Muscle of leg (tissue), 16 donors: ENCODE measurements at places on chromosomes 12 and 14. TPM values are rescaled to one million over a fixed set of nuclear protein-coding genes. Genes with fewer than 3 reads are reported as not detected.

MYH6 gene
- total RNA-seq, result 0.66 TPM

CHGA gene
- not detected for total RNA-seq

RTL1 gene
- 12.8 TPM for total RNA-seq

FAIM2 gene
- 3.6 TPM for total RNA-seq

DTX1 gene
- total RNA-seq, result 2.2 TPM
